ENCODE measurements at places on chromosomes 6 and 20. TPM values are rescaled to one million over a fixed set of nuclear protein-coding genes. Genes with fewer than 3 reads are reported as not detected.

DNA sequence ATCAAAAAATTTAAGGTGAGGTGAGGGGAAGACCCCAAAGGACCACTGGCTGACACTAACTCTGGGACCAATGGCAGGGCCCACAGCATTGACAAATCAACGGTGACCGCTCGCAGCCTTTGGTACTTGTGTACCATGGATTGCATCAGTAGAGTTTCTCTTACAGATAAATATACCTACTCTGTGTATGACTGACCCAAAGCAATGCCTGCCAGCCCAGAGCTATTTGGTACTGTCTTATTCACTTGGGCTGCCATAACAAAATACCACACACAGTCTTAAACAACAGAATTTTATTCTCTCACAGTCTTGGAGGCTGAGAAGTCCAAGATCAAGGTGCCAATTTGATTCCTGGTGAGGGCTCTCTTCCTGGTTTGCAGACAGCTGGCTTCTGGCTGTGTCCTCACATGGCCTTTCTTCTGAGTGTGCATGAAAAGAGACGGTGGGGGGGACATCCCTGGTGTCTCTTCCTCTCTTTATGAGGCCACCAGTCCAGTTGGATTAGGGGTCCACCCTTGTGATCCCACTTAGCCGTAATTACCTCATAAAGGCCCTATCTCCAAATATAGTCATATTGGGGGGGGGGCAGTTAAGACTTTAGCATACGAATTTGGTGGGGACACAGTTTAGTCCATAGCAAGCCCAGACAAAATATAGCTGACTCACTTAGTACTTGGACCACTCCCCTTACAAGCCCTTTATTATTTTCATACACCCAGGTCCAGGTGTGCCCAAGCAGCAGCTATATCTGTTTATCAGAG lies 336.3 kb downstream of the CD83 start:
- no peak for DNase-seq

GRCh38 chr6:93676581-93676980 lies 257.2 kb upstream of the EPHA7 start:
- DNase-seq: no peak

SNAP25 gene
- 0.13 TPM for total RNA-seq

SUMO4 gene
- 1.5 TPM for total RNA-seq
